Colonic mucosa (tissue), 4 donors: ENCODE measurements at places on chromosomes 16 and 17. TPM values are rescaled to one million over a fixed set of nuclear protein-coding genes. Genes with fewer than 3 reads are reported as not detected.
A peak's percentile ranks its signal among the peaks of the same experiment; 100 is the strongest.

DHRS7C gene
- 0.40 TPM for total RNA-seq

IRX3 gene
- not detected for total RNA-seq

GRCh38 chr17:82835766-82836512, 3.9 kb downstream of the ZNF750 start:
- no peak overlapping the region for H3K27ac ChIP-seq
- peaks cover 8% of the 10 kb centered on the region for H3K4me1 ChIP-seq
- H3K4me3 ChIP-seq: no peak overlapping the region
- no peaks in the 10 kb centered on the region for H3K27me3 ChIP-seq
- no peaks in the 10 kb centered on the region for H3K36me3 ChIP-seq

DNA sequence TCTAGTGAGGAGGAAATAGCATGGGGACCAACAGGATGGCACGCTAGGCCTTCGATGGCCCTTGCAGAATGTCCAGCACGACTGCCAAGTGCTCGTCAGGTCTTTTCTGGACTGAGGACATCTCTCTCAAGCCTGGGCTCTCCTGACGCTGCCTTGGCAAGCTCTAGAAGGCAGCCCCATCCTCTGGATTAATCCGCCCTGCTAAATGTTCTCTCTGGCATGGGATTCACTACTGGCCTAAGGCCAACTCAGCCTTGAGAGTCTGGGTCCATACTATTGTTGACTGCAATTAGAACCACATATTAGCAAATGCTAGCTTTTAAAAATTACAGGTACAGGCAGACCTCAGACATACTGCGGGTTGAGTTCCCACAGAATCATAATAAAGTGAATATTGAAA, 2.5 kb upstream of the CEP295NL start:
- no peak overlapping the region for H3K27ac ChIP-seq

DNA sequence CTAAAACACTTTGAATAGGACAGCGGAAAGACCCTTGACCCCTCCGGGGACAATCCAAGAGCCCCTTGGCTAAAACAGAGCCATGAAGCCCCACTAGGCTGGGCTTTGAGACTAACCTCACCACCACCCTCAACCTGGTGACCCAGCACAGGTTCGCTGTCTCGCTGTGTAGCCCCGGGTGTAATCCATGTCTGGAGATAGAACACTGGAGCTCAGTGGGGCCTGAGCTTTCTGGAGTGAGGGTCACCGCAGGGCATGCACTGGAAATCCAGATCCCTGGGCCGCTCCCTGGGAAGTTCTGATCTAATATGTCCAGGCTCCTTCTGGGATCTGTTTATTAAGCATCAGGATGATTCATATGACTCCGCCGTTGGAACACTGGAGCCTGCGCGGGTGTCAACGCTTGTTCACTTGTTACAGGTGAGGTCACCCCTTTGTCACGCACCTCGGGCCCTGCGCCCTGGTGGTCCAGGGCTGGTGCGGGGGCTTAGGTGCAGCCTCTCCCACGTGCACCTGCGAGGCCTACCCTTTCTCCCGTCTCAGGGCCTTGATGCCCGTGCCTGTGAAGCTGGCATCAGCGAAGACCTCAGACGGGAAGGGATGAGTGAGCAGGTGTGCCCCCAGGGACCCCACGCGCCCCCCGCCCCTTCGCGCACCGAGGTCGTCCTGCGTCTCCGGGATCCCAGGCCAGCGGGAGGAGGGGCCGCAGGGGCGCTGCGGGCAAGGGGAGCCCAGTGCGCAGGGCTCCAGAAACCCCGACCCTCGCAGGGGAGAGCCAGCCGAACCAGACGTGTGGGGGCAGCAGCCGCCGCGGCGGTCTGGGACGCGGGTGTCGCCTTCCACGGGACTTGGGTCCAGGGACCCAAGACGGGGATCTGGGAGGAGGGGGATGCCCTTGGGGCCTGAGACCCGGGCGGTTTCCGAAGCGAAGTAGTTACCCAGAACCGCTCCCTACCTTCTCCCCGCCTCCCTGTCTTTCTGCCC, 224.1 kb upstream of the FOXF1 start:
- H3K27me3 ChIP-seq: peaks cover 34% of the 10 kb centered on the region
- H3K4me3 ChIP-seq: no peak overlapping the region
- DNase-seq: peak; percentile 23
- H3K36me3 ChIP-seq: no peaks in the 10 kb centered on the region
- H3K27ac ChIP-seq: peak overlapping the region; percentile 23
